GM13976 (cell line): ENCODE measurements at places on chromosomes 4 and X.

- DNase-seq = no peak
Measured at GRCh38 chr4:172308078-172308477, 494.9 kb downstream of the GALNTL6 start.

GRCh38 chr4:138927072-138927471 is 88.5 kb upstream of the NOCT start:
- DNase-seq = no peak

DNA sequence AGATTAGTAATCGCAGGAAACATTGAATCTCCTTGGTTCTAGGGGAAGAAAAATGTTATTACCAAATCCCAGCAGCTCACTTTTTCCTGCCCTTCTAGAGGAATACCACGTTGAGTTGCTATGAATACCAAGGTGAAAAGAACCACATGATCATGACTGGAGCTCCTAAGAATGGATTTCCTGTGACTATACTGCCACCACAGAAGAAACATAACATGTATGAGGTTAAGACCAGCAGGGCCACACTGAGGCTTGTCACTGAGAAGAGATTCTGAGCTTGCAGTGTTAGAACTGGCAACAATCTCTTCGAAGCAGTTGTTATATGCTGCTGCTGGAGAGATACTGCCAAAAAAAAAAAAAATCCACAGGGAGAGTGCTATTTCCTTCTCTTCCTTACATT is 1235.3 kb downstream of the FSTL5 start:
- no peak for DNase-seq

DNA sequence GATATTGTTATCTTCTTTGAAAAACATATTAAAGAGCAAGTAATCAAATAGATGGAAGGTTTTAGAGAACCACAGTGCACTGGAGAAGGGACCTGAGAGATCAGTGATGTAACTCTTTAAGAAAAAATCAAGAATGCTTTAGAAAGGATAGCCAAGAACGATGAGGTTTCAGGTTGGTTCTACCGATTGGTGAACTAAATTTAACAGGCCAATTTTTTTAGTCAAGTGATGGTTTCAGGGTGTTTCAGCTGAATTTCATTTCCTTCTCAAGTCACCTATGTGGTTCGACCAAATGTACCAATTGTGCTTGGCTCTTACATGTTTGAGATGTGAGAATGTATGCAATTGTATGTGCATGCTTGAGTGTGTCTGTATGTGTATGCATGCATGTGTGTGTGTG is 26.5 kb downstream of the HS3ST1 start:
- DNase-seq = no peak

DNA sequence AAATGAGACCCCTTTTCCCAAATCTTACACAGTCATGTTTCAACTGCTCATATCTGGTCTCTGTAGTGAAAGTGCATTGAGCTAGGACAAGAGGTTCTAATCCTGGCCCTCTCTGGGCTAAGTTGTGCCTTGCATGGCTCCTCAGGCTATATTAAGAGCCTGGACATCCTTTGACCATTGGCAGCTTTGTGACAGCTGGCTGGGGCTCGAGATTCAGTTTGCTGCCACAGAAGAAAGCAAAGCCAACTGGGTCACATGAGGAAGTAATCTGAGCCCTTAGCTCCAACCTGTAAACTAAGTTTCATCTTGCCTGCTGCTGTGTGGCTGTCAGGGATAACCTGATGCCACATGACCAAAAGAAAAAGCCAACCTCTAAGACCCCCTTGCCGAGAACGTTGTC is 51.8 kb upstream of the JADE1 start:
- no peak for DNase-seq
